ENCODE measurements at places on chromosomes 16 and 17.

DNA sequence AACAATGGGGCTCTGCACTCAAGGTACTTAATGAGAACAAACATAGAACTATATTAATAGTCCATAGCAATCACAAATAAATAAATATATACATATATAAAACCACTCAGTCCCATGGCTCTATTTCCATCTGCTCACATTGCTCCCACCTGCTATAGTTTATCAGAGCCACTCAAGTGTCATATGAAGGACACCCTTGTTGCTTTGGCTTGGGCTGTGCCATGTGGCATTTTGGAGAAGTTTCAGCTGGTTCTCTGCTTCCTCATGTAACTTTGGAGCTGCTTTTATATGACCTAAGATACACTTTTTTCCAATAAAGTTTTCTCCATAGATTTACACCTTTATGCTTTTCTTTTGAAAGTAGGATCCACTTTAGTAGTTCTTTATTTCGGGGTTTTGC, 126.4 kb downstream of the KCNJ2 start:
- DNase-seq: no peak

GRCh38 chr17:76593384-76593826, 7.7 kb upstream of the ST6GALNAC2 start:
- no peak for DNase-seq

GRCh38 chr17:1147664-1148063, 32.1 kb downstream of the ABR start:
- DNase-seq: peak; percentile 54

DNA sequence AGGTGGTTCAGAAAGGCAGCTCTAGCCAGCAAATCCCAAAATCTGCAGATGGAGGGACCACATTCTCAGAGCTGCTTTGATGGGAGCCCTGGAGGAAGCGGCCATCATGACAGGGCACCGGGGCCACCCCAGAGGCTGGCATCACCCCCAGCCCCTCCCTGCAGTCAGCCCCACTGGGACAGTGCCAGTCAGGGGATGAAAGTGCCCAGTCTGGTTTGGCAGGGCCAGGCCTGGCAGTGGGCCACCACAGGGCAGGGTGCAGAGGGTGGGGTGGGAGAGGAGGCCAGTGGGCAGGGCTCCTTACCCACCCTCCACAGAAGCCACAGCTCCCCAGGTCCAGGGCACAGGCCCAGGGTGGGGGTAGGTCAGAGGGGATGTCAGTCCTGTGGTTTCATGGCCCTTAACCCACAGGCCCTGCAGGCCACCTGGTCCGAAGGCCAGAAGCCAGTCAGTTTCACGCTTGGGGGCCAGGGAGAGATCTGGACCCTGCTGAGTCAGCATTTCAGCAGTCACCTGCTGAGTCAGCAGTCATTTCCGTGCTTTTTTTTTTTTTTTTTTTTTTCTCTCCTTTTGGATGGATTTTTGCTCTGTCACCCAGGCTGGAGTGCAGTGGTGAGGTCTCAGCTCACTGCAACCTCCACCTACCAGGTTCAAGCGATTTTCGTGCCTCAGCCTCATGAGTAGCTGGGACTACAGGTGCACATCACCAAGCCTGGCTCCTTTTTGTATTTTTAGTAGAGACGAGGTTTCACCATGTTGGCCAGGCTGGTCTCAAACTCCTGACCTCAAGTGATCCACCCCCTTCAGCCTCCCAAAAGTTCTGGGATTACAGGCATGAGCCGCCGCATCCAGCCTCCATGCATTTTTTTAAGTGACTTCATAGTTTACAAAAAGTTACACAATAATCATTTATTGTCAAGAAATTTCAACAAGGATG, 10.4 kb downstream of the SLC25A10 start:
- DNase-seq: no peak

GRCh38 chr16:64964126-64964540, 157.7 kb downstream of the CDH11 start:
- DNase-seq: peak; percentile 77

- peak; percentile 12 for DNase-seq
Observed at GRCh38 chr17:58172369-58173071, 5.7 kb downstream of the OR4D2 start.

- DNase-seq: no peak
Observed at GRCh38 chr16:560701-561412, 663 bp downstream of the PRR35 start.

DNA sequence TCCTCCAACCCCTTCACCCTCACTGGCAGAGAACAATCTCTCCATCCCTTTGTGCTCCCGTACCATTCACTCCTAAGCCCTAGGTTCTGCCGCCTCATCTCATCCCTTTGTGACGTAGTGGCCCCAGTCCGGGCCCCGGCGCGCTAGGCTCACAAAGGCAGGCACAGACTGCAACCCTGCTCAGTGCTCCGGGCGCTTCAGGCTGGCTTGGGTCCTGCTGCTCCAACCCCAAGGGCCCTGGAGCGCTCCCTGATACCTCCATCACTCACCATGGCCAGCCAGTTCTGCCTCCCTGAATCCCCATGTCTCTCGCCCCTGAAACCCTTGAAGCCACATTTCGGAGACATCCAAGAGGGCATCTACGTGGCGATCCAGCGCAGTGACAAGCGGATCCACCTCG, at the start of gene KIF2B:
KIF2B (plus strand) TSS at position 164 of the 400 bp plus-strand sequence; CDS start at position 271, 107 bp downstream.
- DNase-seq: no peak

- no peak for DNase-seq
Observed at GRCh38 chr16:73527187-73527586, 479.3 kb upstream of the ZFHX3 start.

GRCh38 chr17:56978441-56979090, 635 bp downstream of the SCPEP1 start:
- DNase-seq: no peak

DNA sequence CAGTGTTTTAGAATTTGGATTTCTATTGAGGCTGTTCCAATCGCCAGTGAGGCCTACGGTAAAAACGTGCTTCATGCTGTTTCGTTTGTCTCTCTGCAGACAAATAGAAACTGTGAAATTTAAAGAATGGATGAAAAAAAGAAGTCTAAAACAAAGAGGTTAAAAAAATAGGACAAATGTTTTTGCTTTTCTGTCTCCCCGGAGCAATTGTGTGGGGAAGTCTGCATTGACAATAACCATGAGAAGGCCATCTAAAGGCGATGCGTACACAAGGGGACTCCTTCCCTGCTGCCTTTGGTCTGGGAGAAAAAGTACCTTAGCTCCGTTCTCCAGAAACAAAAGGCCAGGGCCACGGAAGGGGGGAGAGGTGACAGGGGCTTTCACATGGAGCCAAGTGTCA, 4.6 kb upstream of the ZFHX3 start:
- no peak for DNase-seq

DNA sequence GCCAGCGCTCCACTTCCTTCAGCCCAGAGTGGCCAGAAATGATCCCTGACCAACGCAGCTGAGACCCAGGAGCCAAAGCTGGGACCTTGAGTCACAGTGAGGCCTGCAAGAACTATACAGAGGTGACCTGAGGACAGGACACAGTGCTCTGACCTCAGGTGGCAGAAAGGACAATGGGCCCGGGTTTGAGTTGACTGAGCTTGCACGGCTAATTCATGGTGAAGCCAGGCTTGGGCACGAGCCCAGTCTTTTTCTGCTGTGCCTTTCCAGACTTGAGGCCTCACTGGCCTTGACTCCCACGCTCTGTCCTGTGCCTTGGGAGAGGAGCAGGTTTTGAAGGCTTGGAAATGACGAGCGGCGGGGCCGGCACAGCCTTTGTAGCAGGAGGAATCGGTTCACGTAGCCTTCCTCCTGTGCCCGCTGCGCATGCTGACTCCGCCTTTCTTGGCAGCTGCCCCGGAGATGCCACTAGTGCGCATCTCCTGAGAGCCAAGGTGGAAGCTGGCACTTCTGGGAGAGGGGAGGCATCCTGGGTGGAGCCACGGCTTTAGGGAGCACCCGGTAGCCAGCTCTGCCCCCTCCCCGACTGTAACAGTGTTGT, 34.9 kb downstream of the NDEL1 start:
- no peak for DNase-seq

DNA sequence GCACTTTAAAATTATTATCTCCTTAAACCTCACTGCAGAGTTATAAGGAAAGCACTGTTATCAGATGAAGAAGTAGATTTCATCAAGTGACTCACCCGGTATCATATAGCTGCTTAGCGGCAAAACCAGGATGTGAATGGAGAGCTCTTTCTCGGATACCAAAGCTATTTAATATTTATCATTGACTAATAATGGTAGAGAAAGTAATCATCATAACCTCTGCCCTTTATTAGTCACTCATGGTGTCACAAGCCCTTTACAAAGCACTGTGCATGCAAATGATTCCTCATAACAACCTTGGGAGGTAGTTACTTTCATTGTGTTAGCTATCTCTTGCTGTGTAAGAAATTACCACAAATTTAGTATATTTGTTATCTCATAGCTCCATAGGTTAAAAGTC, 592.9 kb downstream of the MAF start:
- no peak for DNase-seq

- DNase-seq: no peak
Observed at GRCh38 chr17:16952401-16952800, 19.5 kb downstream of the TNFRSF13B start.

DNA sequence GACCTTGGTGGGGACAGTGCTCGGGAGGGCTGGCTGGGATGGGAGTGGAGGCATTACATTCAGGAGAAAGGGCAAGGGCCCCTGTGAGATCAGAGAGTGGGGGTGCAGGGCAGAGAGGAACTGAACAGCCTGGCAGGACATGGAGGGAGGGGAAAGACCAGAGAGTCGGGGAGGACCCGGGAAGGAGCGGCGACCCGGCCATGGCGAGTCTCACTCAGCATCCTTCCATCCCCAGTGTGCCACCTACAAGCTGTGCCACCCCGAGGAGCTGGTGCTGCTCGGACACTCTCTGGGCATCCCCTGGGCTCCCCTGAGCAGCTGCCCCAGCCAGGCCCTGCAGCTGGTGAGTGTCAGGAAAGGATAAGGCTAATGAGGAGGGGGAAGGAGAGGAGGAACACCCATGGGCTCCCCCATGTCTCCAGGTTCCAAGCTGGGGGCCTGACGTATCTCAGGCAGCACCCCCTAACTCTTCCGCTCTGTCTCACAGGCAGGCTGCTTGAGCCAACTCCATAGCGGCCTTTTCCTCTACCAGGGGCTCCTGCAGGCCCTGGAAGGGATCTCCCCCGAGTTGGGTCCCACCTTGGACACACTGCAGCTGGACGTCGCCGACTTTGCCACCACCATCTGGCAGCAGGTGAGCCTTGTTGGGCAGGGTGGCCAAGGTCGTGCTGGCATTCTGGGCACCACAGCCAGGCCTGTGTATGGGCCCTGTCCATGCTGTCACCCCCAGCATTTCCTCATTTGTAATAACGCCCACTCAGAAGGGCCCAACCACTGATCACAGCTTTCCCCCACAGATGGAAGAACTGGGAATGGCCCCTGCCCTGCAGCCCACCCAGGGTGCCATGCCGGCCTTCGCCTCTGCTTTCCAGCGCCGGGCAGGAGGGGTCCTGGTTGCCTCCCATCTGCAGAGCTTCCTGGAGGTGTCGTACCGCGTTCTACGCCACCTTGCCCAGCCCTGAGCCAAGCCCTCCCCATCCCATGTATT, 1.1 kb downstream of the CSF3 start:
- no peak for DNase-seq

GRCh38 chr17:83018658-83019193, 60.7 kb upstream of the METRNL start:
- no peak for DNase-seq

DNA sequence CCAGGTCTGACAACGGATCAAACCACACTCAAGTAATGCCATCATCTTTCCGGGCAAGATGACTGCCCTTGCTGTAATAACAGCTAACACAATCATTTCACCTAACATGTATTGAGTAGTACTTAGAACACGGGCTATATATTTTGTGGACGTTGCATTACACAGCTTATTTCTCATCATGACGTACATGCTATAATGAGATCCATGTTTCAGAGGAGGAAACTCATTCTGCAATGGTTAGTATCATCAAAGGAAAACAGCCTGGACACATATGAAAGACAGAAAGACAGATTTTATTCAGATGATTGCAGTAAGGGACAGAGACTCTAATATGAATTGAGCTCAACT, 446.7 kb downstream of the HS3ST3B1 start:
- no peak for DNase-seq

- no peak for DNase-seq
Observed at GRCh38 chr17:42920106-42920900, 19.7 kb downstream of the G6PC1 start.

DNA sequence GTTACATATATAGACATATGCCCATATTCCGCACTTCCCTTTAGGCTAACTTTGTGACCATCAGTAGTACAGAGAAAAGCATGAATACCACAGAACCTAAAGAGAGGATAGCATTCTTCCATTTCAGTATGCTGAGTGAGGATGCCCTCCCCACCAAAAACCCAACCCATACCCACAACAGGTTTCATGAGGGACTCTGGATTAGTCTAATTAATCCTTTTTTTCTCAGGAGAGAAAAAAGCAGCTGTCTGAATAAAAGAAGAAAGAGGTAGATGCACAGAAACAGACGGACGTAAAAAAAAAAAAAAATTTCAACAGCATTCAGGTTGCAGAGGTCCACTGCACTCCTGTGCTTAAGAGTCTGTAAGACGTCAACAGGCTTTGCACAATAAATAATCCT, 6.7 kb downstream of the MMD start:
- no peak for DNase-seq

DNA sequence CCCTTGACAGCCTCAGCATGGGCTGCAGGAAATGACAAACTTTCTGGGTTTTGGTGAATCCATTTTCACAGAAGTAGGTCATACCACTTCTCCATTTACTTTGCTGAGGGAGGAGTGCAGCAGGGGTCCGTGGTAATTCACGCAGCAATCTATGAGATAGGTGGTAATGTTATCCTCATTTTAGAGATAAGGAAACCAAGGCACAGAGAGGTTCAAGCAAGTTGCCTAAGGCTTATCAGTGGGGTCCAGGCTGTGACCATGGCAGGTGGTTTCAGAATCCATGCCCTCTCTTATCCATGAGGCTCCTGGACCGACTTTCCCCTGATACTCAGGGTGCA, 12.6 kb downstream of the TBX4 start:
- DNase-seq: no peak

- no peak for DNase-seq
Observed at GRCh38 chr16:75535211-75535843, 581 bp downstream of the CHST5 start.

DNA sequence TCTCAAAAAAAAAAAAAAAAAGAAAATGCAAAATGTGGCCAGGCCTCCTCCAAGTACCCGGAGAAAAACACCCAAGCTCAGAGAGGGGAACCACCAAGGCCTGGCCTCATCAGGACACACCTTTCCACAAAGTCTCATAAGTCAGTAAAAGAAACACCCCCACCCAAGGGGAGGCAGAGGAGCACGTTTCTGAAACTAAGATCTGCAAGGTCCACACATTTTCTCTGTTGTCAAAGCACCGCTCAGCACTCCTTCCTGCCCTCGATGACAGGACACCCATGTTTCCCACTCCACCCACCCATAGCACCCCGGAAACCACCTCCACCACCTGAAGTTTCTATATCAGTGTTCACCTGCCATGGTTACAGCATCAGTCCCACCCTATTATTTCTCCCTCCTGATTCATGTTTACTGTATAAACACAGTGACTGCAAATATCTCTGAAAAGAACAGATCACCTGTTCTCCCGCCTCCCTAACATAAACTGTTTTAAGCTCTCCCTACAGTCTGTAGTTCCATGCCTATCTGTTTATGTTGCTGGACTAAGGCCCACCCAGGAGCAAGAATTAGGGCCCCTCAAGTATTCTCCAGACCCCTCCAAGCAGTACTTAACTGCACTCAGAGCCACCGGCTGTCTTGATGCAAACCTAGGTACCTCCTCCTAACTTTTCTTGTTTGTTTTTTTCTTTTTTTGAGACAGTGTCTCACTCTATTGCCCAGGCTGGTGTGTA, 2.0 kb downstream of the CORO7 start:
- no peak for DNase-seq

- no peak for DNase-seq
Observed at GRCh38 chr17:41919165-41919817, 540 bp upstream of the ACLY start.
